CD4-positive, alpha-beta T cell treated with Interleukin-15 for 1 hour (primary cell): ENCODE measurements at places on chromosomes 2 and 18.

DNA sequence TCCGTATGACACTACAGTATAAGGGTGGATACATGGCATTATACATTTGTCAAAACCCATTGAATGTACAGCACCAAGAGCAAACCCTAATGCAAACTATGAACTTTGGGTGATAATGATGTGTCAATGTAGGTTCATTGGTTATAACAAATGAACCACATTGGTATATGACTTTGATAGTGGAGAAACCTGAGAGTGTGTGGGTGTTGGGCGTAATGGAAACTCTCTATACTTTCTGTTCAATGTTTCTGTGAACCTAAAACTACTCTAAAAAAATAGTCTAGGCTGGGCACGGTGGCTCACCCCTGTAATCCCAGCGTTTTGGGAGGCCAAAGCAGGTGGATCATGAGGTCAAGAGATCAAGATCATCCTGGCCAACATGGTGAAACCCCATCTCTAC, 6.5 kb upstream of the ACTG2 start:
- DNase-seq, result no peak

DNA sequence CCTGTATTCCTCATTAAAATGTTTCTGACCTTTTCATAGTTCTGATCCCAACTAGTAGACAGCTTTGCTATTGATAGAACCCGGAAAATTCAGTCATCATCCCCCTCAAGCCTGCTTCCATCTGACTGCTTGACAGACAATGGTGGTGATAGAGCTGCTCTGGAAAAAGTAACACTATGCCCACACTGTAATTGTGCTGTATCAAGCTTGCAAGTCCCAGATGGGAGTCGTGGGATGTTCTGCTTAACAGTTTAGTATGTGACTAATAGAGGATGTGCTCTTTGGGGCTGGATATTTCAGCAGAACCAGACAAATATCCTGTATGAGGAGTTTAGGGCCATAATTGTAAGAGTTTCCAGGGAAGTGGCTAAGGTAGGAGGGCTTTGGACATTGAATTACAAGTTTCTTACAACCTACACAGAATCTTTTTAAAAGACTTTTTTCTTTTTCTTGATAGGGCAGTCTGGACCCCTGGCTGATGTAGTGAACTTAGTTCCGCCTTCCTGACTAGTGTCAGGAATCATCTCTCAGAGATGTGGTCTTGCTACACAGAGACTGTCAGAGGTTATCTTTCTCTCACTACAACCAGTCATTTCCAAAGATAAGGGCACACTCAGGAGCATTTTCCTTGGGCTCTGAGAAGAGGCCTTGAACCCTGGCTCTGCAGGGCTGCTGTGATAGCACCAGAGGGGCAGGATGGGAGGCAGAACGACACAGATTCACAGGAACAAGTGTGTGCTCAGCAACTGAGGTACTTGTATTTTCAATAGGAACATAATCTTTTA, 158.0 kb upstream of the RBMS1 start:
- no peak for DNase-seq

DNA sequence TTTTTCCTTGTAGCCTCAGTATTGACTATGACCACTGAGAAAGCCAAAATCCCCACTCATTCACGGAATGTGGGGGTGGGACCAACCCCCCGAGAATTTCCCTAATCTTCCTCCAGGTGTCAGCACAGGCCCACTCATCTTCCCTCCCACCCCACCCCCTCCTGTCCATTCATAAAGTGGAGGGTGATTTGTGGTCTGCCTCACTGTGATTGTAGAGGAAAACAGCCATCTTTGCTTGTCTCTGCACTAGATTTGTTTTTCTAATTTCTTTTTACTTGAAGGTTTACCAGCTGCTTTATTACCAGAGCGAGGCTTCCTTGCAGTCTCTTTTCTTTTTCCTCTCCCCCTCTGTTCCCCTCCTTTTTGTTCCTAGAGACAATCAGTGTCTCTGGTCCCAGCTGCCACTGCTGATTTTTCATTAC, 171.8 kb downstream of the ICOS start:
- peak; percentile 25 for DNase-seq

DNA sequence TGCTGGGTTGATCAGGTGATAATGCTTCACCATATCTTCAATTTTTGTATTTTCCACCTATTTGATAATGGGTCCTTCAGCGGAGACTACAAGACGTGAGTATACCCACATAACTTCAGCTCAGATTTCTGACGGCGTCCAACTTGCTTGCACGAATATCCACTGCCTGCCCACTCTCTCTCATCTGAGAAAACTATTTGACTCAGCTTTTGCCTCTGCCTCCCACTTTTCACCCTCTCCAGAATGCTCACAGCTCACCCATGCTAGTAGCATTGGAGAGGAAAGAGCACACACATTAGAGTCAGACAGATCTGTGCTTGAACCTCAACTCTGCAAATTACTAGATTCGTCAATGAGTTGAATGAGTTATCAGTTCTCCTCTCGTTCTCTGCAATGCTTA, 166.8 kb downstream of the BCL2 start:
- no peak for DNase-seq

- DNase-seq, result no peak
Observed at GRCh38 chr2:57181315-57182038, 865.1 kb upstream of the VRK2 start.
